Skeletal muscle cell (primary cell): ENCODE measurements at places on chromosomes 16 and 17.

- DNase-seq, result no peak
Observed at GRCh38 chr17:79612468-79613194, 1.8 kb upstream of the RBFOX3 start.

- DNase-seq, result no peak
Observed at GRCh38 chr17:29624586-29624985, 1.9 kb upstream of the CORO6 start.

- peak; percentile 6 for DNase-seq
Observed at GRCh38 chr16:28069971-28070794, 6.7 kb upstream of the GSG1L start.

- no peak for DNase-seq
Observed at GRCh38 chr17:17362540-17362930, 59.4 kb downstream of the NT5M start.

GRCh38 chr16:1929105-1929504 is 10.9 kb upstream of the HS3ST6 start:
- DNase-seq, result no peak

DNA sequence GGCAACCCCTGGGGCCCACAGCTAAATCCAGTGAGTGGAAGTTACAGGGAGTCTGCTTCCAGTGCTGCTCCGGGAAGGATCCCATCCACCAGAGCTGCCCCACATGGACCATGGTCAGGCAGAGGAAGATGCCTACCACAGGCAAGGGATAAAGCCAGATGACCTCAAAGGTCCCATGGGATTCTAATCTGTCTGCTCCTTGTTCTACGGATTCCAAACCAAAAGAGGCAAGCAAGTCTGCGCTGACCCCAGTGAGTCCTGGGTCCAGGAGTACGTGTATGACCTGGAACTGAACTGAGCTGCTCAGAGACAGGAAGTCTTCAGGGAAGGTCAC is 1.4 kb downstream of the CCL4L2 start:
- no peak for DNase-seq

DNA sequence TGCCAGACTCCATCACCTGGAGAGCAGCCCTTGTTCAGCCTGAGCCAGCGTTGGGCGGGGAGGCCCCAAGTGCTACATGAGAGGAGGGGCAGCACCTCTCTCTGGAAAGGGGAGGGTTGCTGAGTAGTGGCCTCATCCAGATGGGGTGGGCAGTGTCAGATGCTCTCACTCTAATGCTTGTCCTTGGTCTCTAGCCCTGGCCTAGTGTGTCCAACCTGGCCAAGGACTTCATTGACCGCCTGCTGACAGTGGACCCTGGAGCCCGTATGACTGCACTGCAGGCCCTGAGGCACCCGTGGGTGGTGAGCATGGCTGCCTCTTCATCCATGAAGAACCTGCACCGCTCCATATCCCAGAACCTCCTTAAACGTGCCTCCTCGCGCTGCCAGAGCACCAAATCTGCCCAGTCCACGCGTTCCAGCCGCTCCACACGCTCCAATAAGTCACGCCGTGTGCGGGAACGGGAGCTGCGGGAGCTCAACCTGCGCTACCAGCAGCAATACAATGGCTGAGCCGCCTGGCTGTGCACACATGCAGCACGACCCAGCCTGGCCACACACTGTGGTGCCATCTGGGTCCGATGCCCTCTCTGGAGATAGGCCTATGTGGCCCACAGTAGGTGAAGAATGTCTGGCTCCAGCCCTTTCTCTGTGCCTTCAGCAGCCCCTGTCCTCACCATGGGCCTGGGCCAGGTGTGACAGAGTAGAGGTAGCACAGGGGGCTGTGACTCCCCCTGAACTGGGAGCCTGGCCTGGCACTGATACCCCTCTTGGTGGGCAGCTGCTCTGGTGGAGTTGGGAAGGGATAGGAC is 4.3 kb downstream of the CTRL start:
- no peak for DNase-seq

- no peak for DNase-seq
Observed at GRCh38 chr16:27332105-27332504, 18.3 kb downstream of the IL4R start.

- no peak for DNase-seq
Observed at GRCh38 chr16:75025761-75026160, 26.9 kb downstream of the ZNRF1 start.

GRCh38 chr17:41417576-41418015 is 6.8 kb downstream of the KRT37 start:
- DNase-seq, result no peak

GRCh38 chr16:11401161-11402050 is 56.1 kb downstream of the RMI2 start:
- no peak for DNase-seq

- no peak for DNase-seq
Observed at GRCh38 chr16:84720177-84720579, 20.4 kb downstream of the USP10 start.

GRCh38 chr17:17207998-17208397 is 1.9 kb upstream of the PLD6 start:
- no peak for DNase-seq

DNA sequence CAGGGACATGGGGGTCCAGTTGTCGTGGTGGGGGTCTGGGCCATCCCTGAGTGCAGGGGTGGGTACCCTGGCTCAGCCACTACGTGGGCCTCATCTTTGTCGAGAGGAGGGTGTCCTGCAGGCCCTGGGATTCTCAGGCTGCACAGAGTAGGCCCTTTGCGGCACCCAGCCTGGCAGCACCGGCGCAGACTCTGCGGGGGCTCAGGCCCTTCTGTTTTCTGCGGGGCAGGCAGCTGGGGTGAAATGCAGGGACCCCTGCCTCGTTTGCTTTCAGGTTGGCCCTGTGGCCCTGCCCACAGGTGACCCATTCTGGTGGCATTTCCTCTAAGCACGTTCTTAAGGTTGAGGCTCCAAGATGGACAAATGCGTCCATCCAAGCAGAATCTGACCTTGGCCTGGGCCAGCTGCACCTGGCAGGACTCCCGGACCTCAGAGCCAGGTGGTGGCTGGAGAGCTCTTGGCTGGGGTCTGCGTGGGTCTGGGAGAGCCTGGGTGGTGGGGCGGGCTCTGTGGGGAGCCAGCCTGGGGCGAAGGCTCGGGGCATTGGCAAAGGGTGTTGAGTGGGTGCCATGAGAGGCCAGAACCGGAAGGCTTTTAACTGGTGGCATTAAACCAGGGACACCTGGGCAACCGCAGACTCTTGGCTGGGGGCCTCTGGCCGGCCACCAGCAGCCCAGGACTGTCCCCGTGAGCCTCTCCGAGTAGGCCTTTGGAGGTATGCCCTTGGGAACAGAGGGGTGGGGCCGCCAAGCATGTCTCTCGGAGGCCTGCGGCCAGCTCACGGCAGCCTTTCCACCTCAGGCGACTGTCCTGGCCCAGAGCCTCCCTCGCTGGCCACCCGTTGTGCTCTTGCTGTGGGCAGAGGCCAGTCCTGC is 16.9 kb downstream of the PRSS27 start:
- DNase-seq, result no peak

- DNase-seq, result no peak
Observed at GRCh38 chr17:81537343-81537855, 9.2 kb downstream of the FSCN2 start.

- no peak for DNase-seq
Observed at GRCh38 chr17:40346765-40347158, 17.8 kb downstream of the GJD3 start.

GRCh38 chr16:61831351-61831917 is 204.8 kb downstream of the CDH8 start:
- DNase-seq, result no peak

DNA sequence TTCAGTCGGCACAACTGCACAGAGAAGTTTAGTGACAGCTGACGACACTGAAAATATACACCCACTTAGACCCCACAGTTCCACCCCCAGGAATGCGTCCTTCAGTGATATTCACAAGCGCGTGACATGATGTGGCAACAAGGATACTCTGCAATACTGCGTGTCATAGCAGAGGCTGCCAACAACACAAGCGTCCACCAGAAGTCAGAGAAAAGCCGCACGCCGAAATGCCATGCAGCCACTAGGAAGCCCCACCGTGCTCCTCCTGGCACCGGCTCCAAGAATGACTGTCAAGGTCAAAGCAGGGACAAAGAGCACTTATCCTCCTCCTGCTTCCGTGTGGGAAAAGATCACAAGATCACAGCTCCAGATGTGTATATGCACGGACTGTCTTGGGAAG is 3.5 kb downstream of the ATP2A3 start:
- DNase-seq, result peak; percentile 31

DNA sequence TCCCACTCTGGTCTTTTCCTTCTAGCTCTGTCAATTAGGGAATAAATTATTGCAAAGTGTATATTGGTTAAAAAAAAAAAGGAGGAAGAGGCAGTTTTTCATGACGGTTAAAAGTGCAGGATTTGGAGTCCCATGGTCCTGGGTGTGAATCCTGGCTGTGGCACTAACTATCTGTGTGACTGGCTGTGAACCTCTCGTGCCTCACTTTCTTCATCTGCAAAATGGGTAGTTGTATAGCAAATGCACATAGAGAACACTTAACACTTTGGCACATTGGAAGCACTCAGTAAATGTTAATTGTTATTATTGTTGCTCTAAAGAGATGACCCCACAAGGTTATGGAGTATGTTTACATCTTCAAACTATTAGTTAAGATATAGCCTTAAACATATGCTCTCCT is 10.5 kb upstream of the KRT23 start:
- DNase-seq, result no peak

DNA sequence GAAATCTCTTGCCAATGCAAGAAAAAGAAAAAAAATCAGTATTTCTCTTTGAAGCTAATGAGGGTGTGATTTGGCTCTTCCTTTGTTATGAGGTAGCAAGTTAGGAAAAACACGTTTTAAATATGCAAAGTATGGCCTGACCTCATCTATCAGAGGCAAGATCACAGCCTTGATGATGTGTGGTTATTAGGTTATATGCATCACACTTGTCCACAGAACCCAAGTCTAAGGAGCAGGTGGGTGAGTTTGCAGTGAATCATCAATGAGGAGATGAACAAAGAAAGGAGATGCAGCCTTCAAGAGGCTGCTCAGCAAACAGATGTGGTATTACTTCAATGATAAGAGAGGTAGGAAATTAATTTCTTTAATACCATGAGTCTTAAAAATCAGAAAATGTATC is 594.8 kb upstream of the CDH5 start:
- no peak for DNase-seq

DNA sequence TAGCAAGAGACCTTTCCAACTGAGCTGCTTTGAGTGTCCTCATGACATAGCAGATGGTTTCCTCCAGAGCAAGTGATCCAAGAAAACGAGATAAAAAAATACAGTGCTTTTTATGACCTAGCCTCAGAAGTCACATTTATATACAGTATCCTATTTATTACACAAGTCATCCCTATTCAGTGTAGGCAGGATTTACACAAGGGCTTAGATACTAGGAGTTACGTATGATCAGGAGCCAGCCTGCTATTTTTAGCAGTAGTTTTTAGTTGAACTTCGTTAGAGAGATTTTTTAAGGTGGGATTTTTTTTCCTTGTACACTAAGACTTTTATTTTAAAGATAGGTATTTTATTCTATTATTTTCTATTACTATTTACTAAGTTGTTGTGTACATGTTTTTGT is 58.4 kb downstream of the PHKB start:
- DNase-seq, result no peak

DNA sequence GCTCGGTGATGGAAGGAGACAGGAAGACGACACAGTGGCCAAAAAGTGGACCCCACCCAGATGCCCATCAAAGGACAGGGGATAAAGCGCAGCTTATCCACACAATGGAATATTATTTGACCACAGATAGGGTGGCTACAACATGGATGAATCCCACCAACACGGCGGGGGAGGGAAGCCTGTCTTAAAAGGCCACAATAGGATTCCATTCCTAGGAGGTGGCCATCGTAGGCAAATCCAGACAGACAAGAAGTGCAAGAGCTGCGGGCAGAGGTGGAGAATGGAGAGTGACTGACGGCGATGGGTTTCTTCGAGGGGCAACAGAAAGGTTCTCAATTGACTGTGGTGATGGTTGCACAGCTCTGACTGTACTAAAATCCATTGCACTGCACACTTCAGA is 16.0 kb downstream of the SLC38A8 start:
- no peak for DNase-seq

- DNase-seq, result no peak
Observed at GRCh38 chr17:29972277-29972676, 30.8 kb downstream of the EFCAB5 start.

DNA sequence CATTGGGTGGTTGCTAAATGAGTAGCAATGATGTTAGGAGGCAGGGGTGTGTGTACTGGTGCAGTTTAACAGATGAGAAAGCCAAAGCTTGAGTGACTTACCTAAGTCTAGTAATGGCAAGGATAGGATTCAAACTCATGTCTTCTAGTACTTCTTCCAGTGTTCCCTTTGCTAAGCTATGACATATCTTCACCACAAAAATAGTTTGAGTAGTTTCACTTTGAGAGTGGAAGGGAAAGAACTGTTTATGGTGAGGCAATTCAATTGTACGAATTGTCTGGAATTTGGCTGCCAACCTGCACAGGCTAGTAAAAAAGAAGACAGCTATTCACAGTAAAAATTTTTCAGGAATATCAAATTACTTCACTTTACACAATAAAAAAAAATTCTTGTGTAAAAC is 138.0 kb downstream of the NLK start:
- DNase-seq, result no peak

DNA sequence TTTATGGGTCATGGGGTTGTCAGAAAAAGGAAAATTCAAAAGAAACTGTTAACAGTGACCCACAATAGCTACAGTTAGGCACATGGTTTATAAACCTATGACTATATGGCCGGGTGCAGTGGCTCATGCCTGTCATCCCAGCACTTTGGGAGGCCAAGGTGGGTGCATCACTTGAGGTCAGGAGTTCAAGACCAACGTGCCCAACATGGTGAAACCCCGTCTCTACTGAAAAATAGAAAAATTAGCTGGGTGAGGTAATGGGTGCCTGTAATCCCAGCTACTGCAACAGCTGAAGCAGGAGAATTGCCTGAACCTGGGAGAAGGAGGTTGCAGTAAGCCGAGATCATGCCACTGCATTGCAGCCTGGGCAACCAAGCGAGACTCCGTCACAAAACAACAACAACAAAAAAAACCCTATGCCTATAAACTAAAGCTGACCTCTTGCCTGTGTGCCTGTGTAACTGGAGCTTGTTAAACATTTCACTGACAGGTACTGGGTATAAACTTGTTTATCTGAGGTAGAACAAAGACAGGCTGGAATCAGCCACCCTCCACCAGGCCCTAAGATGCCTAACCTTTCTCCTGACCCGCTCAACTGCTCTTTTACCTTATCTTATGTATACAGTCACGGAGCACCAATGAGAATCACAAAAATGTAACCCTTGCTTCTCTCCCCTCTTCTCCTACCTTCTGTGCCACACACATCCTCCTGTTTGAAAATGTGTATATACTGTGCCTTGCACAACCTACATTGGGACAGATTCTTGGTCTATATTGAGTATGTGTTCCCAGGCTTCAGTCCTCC is 62.9 kb upstream of the ATF7IP2 start:
- DNase-seq, result no peak

DNA sequence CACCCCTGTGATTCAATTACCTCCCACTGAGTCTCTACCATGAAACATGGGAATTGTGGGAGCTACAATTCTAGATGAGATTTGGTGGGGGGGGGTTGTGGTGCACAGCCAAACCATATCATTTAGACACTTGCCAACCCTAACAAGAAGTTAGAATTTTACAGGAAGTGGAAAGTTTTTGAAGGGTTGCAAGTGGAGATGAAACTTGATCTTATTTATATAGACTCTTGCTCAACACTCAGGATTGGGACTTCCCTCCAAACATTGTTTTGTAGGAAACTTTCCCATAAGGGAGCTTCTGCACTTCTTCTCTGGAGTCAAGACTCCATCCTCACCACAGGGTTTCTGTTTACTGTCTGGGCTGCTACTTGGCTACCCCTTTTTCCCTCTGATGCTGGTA is 266.7 kb upstream of the CDH11 start:
- peak; percentile 66 for DNase-seq
